ENCODE measurements at places on chromosomes 7 and 10.

GRCh38 chr10:44981172-44982113 lies 2.8 kb upstream of the DEPP1 start:
- DNase-seq: no peak

DNA sequence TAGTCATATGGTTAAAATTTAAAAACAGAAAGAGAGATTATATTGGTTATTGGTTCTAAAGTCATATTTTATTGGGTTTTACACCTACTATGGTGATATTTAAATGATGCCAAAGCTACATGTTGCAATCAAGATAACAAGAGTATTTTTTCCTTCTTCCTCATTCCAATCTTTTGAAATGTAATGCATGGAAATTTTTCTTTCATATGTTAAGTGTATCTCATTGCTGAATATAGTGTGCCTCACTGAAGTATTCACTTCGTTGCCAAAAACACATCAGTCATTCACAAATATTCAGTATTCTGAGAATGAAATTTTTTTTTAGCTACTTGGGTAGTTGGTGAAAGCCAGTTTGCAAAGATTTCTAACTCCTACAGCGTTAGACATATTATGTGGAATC lies 19.5 kb downstream of the HDAC9 start:
- no peak for DNase-seq

DNA sequence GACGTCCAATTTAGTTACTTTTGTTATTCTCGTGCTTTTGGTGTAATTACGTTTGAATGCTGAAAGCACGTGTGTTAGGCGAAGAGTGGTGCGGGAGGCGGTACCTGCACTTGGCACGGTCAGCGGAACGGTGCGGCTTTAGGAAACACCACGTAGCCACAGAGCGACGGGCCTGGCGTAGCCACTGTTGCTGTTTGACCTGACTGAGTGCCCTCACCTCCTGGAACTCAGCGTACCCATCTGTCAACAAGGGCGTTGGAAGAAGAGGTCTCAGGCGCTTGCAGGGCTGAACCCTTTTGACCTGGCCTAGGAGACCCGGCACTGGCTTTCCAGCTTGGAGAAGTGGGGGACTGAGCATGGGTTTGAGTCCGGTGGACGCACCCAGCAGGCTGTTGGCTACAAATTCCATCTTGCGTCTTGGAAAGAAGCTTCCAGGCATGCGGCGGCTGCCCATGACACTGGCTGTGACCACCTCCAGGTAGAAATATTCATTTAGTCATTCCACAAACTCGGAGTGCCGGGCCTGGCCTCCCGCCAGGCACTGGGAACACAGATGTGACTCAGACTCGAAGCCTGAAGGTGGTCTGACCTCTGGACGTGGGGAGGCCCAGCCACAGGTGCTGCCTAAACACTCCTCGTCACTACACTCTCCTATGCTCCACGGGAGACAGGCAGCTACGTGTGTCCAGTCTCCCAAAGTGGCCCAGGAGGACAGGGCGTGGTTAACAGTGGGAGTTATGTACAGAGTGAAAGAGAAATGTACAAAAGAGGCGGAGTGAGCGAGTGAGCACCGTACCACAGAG lies 22.2 kb downstream of the FAM20C start:
- no peak for DNase-seq

DNA sequence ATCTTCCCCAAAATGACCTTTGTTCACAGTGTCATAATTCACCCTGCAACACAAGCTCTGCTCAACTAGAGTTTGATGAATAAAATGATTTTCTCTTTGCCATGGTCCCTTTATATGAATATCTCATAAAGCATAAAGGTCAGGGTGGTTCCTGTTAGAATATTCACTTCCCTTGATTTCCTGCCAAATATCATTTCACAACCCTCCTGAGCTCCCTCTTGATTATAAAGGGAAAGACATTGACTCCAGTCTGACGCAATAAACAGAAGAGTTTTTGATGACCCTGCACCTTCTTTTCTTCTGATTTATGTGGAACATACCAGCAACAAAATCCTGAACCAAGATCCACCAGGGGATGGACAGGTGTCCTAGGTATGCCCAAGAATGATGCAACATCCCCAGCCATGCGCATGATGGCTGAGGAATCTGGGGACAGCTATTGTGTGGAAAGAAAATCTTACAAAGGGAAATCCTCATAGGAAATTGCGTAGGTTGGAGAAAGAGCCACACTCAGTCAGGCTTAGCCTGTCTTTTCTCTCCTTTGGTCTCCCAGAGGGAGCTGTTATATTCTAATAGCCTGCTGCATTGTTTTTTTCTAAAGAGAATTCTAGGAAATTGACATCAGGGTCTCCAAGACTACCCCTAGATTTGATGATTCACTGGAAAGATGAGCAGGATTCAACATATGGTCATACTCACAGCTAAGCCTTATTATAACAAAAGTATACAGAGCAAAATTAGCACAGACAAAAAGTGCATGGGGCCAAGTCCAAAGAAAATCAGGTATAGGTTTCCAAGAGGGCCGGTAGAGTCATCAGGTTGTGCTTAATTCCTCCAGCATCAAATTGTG lies 18.8 kb downstream of the IFIT3 start:
- no peak for DNase-seq

DNA sequence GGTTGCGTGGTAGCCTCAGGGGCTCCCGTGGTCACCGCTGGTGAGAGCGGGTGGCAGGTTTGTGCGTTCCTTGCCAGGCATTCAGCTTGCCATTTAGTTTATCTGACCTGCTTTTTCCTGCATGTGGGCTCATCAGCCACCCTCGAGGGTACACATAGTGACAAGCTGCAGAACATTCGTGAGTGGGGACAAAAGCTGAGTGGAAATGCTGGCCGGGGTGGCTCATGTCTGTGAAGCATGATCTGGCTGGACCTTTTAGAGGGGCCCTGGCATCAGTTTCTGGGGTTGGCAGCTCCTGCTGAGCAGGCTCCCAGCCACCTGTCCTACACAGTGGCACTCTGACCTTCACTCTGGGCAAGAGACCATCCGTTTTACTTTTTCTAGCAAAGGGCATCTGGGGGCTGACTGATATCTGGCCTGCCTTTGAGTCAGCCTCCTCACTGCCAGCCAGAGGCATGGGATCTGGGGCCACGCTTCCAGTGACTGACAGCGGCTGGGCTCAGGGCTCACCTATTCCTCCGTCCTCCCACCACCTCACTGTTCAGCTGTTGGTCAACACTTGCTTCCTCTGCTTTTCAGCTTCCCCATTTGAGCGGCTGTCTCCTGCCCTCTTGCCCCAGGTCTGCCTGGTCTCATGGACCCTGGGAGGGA lies 75.0 kb downstream of the LANCL2 start:
- no peak for DNase-seq
